ENCODE measurements at places on chromosomes 2 and 18.
A peak's percentile ranks its signal among the peaks of the same experiment; 100 is the strongest.

- peak; percentile 78 for DNase-seq
Measured at GRCh38 chr2:112690853-112691401, 29.9 kb upstream of the NT5DC4 start.

DNA sequence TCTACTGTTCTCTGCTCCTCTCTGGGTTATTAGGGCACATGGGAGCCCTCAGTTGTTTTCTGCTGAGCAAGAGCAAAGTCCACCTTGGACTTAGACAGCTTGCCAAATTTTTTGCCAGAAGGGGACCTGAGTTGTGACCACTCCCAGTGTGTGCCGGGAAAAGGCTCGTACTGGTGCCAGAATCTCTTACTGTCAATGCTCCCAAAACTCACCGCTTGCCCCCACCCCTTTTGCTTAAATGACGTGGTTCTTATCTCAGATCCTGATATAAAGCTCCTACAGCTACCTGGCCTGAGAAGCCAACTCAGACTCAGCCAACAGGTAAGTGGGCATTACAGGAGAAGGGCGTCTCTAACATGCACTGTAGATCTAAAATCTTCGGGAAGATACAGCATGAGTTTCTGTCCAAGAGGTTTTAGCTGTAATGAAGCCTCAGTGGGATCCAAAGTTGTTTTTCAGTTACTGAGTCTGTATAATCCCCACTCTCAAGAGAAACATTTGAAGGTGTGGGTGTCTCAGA lies at the start of gene REG1A:
REG1A (plus strand) TSS at position 295 of the 520 bp plus-strand sequence. CDS start 374 bp downstream, outside the sequence.
- DNase-seq = no peak

- no peak for DNase-seq
Measured at GRCh38 chr2:191112448-191112901, 38.3 kb downstream of the STAT4 start.

GRCh38 chr18:79300413-79300812 lies 95.3 kb upstream of the NFATC1 start:
- DNase-seq = no peak

GRCh38 chr2:70984576-70985282 lies 6.3 kb downstream of the ANKRD53 start:
- DNase-seq = peak; percentile 93

DNA sequence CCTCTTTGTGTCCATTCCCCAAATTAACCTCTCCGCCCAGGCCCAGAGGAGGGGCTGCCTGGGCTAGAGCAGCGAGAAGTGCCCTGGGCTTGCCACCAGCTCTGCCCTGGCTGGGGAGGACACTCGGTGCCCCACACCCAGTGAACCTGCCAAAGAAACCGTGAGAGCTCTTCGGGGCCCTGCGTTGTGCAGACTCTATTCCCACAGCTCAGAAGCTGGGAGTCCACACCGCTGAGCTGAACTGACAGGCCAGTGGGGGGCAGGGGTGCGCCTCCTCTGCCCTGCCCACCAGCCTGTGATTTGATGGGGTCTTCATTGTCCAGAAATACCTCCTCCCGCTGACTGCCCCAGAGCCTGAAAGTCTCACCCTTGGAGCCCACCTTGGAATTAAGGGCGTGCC lies 13.5 kb downstream of the KHK start:
- no peak for DNase-seq

GRCh38 chr2:147428120-147428747 lies 416.6 kb upstream of the ACVR2A start:
- DNase-seq = no peak

GRCh38 chr18:21571772-21572171 lies 28.7 kb downstream of the ESCO1 start:
- DNase-seq = no peak

DNA sequence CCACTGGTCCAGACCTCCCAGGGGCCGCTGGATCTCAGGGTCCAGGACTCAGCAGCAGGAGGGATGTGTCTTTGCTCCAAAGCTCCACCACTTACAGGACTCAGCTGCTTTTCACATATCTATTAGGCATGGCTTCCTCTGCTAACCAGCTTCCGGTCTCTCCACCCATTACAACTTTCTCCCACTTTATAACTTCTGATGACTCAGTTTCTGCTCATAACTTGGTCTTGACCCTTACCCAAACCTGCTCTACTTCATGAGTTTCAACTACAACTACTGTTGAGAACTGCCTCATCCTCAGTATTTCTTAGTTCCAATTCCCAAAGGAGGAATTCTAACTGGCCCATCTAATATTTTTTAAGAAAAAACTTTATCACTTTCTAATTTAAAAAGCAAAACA lies 17.2 kb downstream of the SULT1C2 start:
- no peak for DNase-seq

- DNase-seq = no peak
Measured at GRCh38 chr2:207734264-207734635, 22.8 kb downstream of the CCNYL1 start.

- DNase-seq = peak; percentile 52
Measured at GRCh38 chr18:77077941-77078689, 54.5 kb downstream of the MBP start.

DNA sequence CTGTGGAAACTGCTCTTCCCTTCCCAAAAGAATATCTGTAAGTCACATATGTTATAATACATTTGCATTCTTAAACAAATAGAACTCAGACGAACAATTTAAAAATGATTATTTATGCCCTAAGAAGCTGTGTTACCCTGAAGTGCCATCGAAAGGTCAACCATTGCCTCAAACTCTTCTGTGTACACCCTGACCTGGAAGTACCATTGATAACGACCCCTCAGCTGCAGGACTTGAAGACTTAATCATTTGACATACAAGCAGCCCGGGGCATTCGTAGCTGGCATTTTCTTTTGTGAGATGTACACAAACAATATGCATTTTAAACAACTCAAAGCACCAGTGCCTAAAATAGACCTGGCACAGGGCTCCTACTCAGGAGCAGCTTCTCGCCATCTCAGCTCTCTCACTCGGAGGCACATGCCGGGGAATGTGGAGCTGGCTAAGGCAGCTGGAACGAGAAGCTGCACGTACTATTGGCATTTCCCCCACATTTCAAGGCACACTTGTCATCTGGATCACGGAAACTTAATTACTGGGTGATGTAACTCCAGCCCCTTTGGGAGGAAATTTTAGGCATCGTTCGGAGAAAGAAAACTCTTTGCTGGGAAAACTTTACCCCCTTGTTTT lies 170.0 kb upstream of the GALNT5 start:
- DNase-seq = no peak

- no peak for DNase-seq
Measured at GRCh38 chr2:38154395-38154794, 78.4 kb upstream of the CYP1B1 start.

GRCh38 chr18:34583895-34584294 lies 126.2 kb upstream of the DTNA start:
- DNase-seq = no peak

GRCh38 chr2:69053416-69053965 lies 40.5 kb downstream of the ANTXR1 start:
- DNase-seq = no peak

DNA sequence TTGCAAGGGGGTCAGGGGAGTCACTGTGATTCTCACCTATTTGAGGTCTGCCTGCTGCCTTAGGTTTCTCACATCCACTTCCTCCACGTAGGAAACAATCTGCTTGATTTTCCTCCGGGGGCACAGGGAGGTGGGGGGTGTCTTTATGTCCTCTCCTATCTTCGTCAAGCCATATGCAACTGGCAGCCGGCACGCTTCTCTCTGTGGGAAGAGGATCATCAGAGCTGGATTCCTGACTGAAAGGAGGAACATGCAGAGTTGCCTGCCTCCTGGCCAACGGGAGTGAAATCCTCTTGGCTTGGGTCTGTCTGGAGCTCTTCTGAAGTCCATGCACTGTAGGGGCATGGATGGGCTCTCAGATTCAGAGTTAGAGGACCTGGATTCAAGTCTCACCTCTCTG lies 43.1 kb upstream of the ACVR1 start:
- no peak for DNase-seq

DNA sequence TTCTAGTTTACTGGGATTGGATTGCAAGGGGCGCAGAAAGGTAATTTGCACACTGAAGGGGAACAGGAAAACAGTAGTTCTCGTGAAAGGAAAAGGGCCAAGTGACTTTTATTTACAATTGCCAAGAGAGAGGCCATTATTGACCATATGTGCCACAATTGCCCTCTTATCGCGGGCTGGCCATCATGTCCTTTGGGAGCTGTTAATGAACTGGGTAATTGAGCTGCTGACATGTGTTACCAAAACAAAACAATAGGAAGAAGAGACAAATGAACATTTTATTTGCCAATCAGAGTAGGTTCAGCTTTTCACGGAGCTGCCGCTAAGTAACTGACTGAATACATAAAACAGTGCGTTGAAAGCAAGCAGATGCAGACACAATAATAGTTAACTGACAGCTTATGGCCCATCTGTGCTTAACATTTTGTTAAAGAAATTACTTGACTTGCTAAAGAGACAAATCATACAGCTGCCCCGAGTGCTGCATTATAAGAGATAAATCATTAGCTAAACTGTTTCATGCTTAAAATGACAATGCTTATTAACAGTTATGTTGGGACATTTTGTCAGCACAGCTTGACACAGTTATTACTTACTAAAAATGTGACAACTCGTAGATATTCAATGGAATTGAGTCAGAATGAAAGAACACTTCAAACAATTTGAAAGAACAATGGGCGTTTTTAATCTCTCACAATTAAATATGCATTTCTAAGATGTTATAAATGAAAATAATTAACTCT lies 57.5 kb downstream of the PAX3 start:
- no peak for DNase-seq

DNA sequence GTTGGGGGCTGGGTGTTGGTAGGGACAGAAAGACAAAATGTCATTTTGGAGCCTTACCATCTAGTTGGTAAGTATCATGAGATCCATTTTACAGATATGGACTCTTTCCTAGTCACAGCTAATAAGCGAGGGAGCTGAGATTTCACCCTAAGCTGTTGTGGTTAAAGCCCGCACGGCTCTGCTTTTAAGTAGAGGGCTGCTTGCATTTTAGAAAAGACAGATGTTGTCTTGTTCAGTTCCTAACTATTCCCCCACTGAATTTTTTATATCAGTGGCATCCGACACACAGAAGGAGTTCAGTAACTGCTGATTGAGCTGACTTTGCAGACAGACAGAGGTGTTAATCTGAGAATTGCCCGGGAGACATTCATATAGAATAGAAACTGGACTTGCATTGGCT lies 3.7 kb downstream of the QPCT start:
- DNase-seq = no peak

- no peak for DNase-seq
Measured at GRCh38 chr2:187994464-187995331, 297.0 kb upstream of the GULP1 start.

DNA sequence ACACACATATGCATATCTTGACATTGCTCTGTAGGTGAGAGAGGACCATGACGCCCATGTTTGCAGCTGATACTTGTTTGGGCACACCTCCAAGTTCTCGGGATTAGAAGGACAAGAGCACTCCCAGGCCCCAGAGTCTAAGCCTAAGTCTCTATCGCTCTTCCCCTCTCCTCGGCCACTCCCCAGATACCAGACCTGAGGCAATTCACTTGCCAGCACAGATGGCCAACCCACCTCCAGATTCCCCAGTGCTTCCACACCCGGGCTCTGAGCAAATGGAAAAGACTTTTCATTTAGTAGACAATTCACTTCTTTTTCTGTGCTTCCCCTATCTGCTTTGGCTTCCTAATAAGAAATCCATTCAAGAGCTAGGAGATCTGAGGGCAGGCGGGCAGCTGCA lies 32.9 kb downstream of the EHD3 start:
- no peak for DNase-seq

DNA sequence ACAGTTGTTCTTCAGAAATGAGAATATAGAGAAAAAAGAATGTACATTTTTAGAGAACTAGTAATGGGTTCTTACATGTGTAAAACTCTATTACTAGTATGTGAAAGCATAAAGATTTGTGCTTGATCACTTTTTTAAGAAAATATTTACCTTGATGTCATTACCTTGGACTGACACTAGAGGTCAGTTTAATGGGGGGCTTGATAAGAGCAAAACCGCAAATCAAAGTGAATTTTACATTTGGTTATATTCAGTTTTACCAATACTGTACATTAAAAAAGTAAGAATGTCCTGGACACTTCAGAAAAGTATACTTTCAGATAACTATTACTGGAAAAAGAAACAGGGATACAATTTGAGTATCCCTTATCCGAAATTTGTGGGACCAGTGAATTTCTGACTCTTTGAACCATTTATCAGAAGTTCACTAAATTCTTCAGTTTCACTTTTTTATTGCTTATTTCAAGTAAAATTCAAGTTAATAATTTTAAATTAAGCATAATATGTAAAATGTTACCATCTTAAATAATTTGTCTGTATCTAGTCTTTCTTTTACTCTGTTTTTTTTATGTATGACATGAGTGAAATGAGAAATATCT lies 1149.5 kb downstream of the DSC3 start:
- DNase-seq = no peak

- no peak for DNase-seq
Measured at GRCh38 chr2:161825429-161825828, 201.2 kb downstream of the SLC4A10 start.

DNA sequence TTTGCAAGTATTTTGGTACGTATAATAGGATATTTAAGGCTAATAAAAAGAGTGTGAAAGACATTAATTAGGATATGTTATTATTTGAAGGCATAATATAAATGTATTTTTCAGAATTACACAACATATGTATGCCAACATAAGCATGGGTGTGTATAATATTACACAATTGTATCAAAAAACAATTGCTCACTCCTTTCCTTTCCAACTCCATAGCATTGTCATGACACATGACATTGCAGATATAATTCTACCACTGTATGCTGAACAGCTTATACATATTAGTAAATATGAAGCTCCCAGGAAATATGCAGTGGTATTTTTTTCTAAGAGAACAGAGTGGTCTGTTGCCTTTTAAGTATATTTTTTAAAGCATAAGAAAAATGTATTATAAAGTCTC lies 593.1 kb downstream of the TMX3 start:
- DNase-seq = no peak

- no peak for DNase-seq
Measured at GRCh38 chr2:9232886-9233285, 26.3 kb downstream of the ASAP2 start.

GRCh38 chr2:11236335-11236734 lies 81.1 kb downstream of the SLC66A3 start:
- DNase-seq = no peak

- DNase-seq = no peak
Measured at GRCh38 chr2:156864325-156864724, 393.2 kb upstream of the GALNT5 start.

GRCh38 chr2:202494300-202495229 lies 118.4 kb downstream of the BMPR2 start:
- DNase-seq = no peak

GRCh38 chr2:58512878-58513277 lies 271.8 kb upstream of the FANCL start:
- DNase-seq = no peak

DNA sequence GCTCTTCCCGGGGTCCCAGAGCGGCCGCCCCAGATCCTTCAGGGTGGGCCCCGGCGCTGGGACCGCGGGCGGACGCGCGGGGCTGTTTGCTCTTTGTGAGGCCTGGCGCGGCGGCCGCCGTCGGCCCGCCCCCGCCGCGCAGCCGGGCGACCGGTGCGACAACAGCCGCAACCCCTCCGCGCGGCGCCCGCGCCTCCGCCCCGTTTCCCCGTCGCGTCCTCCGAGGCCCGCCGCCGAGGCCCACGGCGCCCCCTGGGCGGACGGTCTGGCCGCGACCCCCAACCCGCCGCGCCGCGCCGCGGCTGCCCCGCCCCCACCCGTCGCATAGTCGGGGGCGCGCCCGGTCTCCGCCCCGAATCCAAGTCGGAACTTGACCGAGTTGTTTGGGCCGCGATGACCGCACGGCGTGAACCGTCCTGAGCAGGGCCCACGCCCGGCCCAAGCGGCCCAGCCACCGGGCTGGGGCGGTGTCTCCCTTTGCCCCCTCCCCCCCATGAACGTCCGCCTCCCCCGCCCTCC lies 448 bp downstream of the YPEL5 start:
- no peak for DNase-seq
